Stimulated activated CD4-positive, alpha-beta T cell treated with anti-CD3 and anti-CD28 coated beads, Interleukin-2, amount 100 ng/mL, for 24 hours (primary cell): ENCODE measurements at places on chromosomes 7 and 10.

DNA sequence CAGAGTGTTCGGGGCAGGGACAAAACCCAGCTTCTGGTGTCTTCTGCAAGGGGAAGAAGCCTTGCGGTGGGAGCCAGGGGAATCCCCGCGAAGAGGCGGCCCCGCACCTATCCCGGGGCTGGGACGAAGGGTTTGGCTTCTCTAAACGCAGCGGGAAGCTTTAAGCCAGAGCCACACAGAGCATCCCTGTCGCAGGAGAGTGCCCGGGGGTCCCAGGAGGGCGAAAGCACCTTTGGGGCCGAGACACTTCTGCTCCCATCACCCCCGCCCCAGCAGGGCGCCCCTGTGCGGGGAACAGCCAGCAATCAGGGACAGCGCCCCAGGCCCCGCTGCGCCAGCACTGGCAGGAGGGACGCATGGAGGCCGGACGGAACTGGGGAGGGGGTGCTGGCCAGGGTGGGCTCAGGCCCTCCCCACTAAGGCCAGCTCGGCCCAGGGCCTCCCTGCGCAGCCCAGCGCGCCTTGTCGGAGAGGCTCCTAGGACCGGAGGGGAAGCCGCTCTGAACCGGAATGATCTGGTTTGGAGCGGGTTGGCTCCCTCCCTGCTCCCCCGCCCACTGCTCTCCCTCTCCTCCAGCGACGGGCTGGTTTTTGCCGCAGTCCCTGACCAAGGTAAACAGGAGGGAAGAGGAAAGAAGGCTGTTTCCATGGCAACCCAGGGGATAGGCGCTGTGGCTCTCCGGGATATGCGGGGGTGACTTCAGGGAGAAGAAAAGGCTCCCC is 63.9 kb downstream of the TMEM209 start:
- peak; percentile 55 for DNase-seq

GRCh38 chr7:118152149-118152548 is 31.8 kb upstream of the LSM8 start:
- no peak for DNase-seq

DNA sequence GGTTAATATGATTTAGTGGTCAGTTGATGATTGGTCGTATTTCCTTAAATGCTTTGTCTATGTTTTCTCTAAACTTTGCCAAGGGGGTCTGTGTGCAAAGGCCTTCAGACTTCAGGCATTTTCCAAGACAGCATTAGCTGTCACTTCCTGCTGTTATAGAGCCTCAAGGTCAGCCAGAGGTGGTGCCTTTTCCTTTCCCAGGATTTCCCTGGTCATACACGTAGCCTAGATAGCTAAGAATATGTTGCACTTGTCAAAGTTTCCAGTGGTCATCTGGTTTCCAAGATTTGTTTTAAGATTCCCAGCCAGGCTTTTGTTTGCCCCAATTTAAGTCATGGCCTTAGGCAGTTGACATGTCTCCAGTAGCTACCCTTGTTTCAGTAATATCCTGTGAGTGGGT is 133.2 kb upstream of the IGFBP3 start:
- no peak for DNase-seq

DNA sequence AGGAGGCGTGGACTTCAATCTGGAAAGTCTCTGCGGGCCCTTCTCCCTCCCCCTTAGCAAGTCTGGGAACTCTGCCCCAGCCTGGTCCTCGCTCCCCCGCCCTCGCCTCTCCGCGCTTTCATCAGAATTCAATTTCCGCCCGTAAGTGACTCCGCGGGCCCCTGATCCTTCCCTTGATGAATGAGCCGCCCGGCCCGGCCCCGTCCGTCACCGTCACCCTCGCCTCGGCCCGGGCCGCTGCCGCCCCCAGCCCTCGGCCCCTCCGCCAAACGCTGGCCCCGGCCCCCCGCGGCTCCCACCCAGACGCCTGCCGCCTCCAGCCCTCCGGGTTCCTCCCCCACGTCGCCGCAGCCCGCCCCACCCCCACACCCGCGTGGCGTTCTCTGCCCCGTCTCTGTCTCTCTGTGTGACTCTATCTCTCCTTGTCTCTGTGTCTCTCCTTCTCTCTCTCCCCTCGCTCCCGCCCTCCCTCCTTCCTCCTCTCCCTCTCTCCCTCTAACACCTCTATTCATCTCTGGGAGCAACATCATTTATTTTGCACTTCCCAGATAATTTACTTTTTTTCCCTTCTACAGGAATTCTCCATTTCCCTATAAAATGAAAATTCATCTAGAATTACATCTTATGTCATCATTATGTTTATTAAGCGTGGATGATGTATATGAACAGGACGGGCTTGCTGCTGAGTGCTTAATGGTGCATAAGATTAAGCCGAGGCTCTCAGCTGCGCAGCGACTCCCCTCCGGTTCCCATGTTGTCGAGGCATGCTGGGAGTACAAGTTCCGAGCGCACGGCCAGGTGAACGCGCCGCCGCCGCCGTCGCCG is 91.2 kb upstream of the PAX2 start:
- peak; percentile 62 for DNase-seq
